ENCODE measurements at places on chromosomes 4 and X.

- DNase-seq = no peak
These were observed 23.8 kb downstream of the MSL3 start for GRCh38 chrX:11781734-11782370.

- no peak for DNase-seq
These were observed 175.5 kb upstream of the MAGEB16 start for GRCh38 chrX:35622601-35623000.

DNA sequence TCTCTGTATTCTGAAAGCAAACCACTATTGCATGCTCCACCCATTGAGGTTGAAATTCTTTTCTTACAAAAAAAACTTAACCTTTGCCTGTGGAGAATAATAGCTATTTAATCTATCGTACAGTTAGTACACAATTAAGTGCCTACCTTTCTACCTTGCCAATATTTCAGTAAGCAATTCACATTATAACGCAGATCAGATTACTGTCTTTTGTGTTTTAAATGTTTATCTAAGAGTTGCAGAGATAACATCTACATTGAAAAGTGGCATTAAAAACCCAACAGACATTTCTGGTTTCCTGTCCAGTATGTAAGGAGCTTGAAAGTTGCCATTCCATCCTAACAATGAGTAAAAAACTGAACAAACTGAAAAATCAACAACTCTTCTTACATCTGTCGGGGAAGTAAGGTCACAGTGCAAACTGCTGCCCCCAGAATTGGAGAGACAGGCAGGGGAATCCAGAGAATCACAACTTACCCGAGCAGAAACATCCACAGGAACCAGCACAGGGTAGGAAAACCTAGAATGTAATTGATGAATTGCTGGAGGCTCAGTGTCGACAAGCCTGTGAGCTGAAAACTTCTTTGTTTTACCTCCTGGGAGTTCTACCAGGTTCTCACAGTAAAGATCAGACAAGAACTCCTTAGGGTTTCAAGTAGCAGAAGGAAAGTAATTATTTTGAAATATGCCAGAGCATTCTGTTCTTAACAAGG is 27.3 kb upstream of the ACSL4 start:
- no peak for DNase-seq

GRCh38 chr4:21948347-21949072 is at the start of gene KCNIP4:
TSS of gene KCNIP4 (minus strand) at chr4:21948772.
- no peak for DNase-seq

GRCh38 chrX:12332786-12333347 is 194.6 kb downstream of the FRMPD4 start:
- no peak for DNase-seq
